Left lung (tissue), 14 donors: ENCODE measurements at places on chromosomes 7 and 10. TPM values are rescaled to one million over a fixed set of nuclear protein-coding genes. Genes with fewer than 3 reads are reported as not detected.

Gene XPNPEP1
- 93.6 TPM for polyA plus RNA-seq

Gene RAPGEF5
- 89.4 TPM for polyA plus RNA-seq

Gene RAB19
- polyA plus RNA-seq = 2.0 TPM

Gene ITGB8
- polyA plus RNA-seq = 6.2 TPM

Gene ZNF853
- 17.5 TPM for polyA plus RNA-seq

Gene KCND2
- polyA plus RNA-seq = 0.70 TPM

DNA sequence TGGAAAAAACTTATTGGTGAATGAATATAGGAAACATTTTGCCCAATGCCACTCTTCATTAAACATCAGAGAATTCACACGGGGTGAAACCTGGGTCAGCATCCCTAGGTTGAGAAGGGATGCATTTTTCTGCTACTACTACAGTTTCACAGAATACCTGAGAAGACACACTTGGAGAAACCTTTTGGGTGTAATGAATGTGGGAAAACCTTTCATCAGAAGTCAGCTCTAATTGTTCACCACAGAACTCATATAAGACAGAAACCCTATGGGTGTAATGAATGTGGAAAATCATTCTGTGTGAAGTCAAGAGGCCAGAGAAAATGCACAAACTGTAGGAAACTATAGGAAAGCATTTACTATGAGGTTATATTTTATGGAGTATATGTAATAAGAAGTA lies 24.9 kb downstream of the ZNF37A start:
- no peak for DNase-seq
- H3K4me1 ChIP-seq = no peaks in the 10 kb centered on the region
- H3K4me3 ChIP-seq = no peak overlapping the region
- peaks cover 4% of the 10 kb centered on the region for H3K36me3 ChIP-seq
- H3K27me3 ChIP-seq = no peaks in the 10 kb centered on the region
- no peak overlapping the region for H3K27ac ChIP-seq

GRCh38 chr10:75355706-75356105 lies 45.9 kb downstream of the ZNF503 start:
- no peak overlapping the region for H3K4me3 ChIP-seq
- H3K27me3 ChIP-seq = no peaks in the 10 kb centered on the region
- no peak for DNase-seq
- no peaks in the 10 kb centered on the region for H3K4me1 ChIP-seq
- H3K36me3 ChIP-seq = no peaks in the 10 kb centered on the region

- no peak for DNase-seq
- H3K4me3 ChIP-seq = no peak overlapping the region
- no peaks in the 10 kb centered on the region for H3K27me3 ChIP-seq
- no peak overlapping the region for H3K27ac ChIP-seq
- no peaks in the 10 kb centered on the region for H3K4me1 ChIP-seq
Measured at GRCh38 chr10:10996966-10997620, 20.6 kb upstream of the CELF2 start.

DNA sequence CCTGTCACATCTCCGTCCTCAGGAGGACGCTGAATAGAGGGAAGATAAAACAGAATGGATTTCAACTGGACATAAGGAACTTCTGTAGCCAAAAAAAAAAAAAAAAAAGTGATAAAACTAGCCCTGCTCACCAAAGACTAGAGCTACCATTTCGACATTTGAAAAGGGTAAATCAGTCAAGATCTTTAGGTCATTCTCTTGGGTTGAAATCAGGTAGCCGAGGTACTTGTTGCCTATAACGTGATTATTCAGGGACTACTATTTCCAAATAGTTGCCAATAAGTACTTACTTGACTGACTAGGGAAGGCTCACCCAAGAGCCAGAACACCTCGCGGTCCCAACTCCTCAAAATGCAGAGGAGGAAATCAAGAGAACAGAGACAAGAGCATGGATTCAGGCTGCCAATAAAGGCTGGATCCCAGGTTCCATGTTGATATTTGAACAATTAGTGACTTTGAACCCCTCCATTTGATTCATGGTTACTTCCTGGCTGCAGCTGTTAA lies 2.0 kb downstream of the RHEB start:
- H3K4me3 ChIP-seq = peak overlapping the region; percentile 74
- no peak for DNase-seq
- peak overlapping the region; percentile 98 for H3K27ac ChIP-seq
- H3K4me1 ChIP-seq = peaks cover 64% of the 10 kb centered on the region
- no peaks in the 10 kb centered on the region for H3K36me3 ChIP-seq

GRCh38 chr10:116785867-116786266 lies 43.5 kb upstream of the HSPA12A start:
- H3K4me3 ChIP-seq = no peak overlapping the region
- no peak overlapping the region for H3K27ac ChIP-seq
- no peaks in the 10 kb centered on the region for H3K36me3 ChIP-seq
- H3K4me1 ChIP-seq = peaks cover 5% of the 10 kb centered on the region

DNA sequence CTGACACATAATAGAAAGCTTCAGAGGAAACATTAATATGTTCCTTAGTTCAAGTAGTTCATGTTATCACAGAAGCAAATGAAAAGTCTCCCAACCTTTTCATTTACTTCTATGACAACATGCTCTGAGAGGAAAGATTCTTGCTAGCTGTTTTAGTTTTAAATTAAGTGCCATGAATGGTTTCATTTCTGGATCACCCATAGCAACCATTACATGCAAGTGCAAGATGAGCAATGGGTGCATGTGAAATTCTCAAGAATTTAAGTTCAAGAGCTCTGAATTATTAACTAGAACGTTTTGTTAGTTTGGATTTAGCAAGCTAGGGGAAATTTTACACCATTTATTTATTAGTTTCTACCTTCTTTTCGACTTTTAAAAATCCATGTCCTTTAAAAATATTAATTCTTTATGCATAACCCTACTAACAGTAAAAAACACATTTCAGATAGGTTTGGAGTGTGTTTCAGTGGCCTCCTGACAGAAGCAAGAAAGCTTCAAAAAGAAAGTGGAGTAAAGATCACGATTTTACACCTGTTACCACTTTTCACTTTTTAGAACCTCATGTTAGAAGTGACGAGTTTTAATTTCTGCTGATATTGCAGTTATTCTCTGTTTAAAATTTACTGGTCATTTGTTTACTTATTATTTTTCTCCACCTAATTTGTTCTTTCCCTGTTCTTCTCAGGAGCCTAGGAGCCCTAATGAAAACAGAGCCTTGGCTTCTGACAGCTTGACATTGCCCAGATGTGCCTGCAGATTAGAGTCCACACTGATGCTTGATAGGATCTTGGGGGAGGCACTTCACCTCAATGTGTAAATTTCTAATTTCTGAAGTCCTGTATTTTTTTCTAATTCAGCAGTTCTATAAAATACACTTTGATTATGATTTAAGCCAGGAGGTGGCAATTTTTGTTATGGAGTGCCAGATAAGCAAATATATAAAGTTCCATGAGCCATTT lies 995.3 kb upstream of the PHF14 start:
- H3K4me1 ChIP-seq = no peaks in the 10 kb centered on the region
- DNase-seq = no peak
- H3K27me3 ChIP-seq = no peaks in the 10 kb centered on the region
- no peak overlapping the region for H3K27ac ChIP-seq
- no peaks in the 10 kb centered on the region for H3K36me3 ChIP-seq

DNA sequence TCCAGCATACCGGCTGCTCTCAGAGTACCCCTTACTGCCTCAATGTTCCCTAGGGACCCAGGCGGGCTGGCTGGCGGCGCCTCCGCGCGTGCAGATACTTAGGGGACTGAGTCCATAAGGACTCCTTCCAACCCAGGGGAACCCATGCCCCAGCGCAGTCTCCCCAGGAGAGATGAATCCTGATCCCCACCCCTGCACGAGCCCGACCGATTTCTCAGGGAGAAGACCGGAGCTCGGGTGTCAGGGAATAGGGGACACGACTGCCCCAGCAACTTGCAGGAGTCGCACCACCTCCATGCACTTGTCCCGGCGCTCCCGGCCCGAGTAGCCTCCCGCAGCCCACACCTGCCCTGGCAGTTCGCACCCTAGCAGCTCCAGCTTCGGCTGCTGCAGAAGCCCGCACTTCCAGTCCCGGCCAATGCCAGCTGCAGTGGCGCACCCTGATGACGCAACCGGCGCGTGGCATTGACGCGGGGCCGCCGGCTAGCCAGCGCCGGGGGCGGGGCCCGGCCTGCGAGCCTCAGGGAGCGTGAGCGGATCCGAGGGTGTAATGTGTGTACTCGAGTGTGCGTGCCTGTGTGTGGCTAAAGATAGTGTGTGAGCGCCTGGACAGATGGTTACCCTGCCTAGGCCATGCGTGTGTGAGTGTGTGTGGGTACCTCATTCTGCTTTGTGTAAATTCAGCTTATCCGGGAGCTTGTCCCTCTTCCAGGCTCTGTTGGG lies at the start of gene GPAM:
GPAM (minus strand) TSS at position 437 of the 723 bp plus-strand sequence. CDS start 1,981 bp downstream, outside the sequence.
- peaks cover 8% of the 10 kb centered on the region for H3K4me1 ChIP-seq
- peak within 1 kb of the TSS; percentile 68 for H3K27ac ChIP-seq
- peaks cover 17% of the 10 kb centered on the region for H3K36me3 ChIP-seq
- H3K4me3 ChIP-seq = peak within 1 kb of the TSS; percentile 85
- no peaks in the 10 kb centered on the region for H3K27me3 ChIP-seq
- peak; percentile 95 for DNase-seq

- no peak overlapping the region for H3K4me3 ChIP-seq
- H3K4me1 ChIP-seq = peaks cover 14% of the 10 kb centered on the region
- no peaks in the 10 kb centered on the region for H3K36me3 ChIP-seq
Measured at GRCh38 chr7:101172854-101173751, 7.0 kb downstream of the NAT16 start.

DNA sequence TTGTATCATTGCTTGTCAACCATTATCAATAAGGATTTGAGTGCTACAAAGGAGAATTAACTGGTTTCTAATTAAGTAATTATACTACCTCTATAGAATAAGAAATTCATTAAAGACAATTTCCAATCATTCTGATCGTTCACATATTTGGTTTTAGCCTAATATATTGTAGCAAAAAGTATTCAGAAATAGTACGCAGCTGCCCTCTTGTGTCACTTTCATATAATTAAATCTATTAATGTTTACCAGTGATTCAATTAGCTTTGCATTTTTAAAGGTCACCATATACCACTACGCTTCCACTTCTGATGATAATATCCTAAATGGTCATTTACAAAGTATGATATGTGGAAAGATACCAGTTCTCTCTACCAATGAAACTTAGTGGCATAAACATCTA lies 128.3 kb downstream of the NEBL start:
- no peak overlapping the region for H3K4me3 ChIP-seq
- H3K27me3 ChIP-seq = no peaks in the 10 kb centered on the region
- DNase-seq = peak; percentile 60
- no peaks in the 10 kb centered on the region for H3K4me1 ChIP-seq
- H3K36me3 ChIP-seq = no peaks in the 10 kb centered on the region

GRCh38 chr7:13144673-13145072 lies 457.2 kb downstream of the ARL4A start:
- no peak overlapping the region for H3K4me3 ChIP-seq
- no peaks in the 10 kb centered on the region for H3K4me1 ChIP-seq
- DNase-seq = no peak
- H3K27me3 ChIP-seq = no peaks in the 10 kb centered on the region
- no peaks in the 10 kb centered on the region for H3K36me3 ChIP-seq
- no peak overlapping the region for H3K27ac ChIP-seq

DNA sequence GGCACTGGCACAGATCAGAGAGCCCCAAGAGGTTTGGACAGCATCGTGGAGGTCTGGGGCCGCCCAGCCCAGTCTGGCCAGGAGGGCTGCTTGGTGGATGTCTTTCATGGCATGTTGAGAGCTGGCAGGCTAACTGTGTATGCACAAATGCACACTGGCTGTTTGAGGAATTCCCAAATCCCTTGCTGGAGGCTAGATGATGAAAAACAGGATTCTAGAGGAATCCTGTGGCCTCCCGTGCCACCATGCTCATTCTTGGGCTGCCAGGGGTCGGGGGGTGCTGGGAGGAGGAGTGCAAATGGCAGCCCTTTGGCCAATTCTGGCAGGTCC lies 26.5 kb downstream of the LEP start:
- H3K27me3 ChIP-seq = peaks cover 24% of the 10 kb centered on the region
- H3K27ac ChIP-seq = no peak overlapping the region
- no peaks in the 10 kb centered on the region for H3K4me1 ChIP-seq
- no peaks in the 10 kb centered on the region for H3K36me3 ChIP-seq

- no peak overlapping the region for H3K27ac ChIP-seq
- no peaks in the 10 kb centered on the region for H3K4me1 ChIP-seq
Measured at GRCh38 chr7:151863386-151864079, 13.4 kb downstream of the PRKAG2 start.

DNA sequence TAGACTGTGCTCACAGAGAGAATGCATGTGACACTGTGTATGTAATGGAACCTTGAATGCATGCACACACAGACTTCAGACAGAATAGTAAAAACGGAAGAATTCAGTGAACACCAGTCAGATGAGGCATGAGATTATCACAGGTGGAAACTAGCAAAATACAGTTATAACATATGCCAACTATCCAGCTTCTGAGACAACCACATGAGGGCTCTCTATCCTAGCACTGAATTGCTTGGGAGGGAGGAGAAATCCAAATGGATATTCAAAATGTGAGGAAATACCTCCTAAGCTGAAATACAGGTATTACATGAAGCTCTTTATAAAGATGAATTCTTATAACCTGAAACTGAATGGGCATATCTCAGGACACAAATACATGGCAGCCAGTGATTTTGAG lies 30.6 kb downstream of the GARS1 start:
- no peaks in the 10 kb centered on the region for H3K4me1 ChIP-seq
- no peak for DNase-seq

DNA sequence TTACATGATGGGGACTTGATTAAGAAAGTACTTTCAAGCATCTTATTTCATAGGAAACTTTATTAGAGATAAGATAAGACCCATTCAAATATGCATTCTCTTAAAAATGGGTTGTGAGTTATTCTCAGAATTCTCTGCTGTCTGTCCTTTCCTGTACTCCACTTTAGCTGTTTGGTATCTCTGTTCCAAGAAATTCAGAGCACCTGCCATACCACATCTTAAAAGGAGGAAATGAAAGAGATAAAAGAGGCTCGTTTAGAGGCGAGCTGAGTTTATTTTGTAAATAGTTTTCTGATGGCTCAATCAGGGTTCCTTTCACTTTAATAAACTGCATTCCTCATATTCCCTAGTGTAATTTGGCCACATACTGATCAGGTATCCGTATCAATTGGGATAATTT lies 87.2 kb downstream of the MDFIC start:
- no peaks in the 10 kb centered on the region for H3K27me3 ChIP-seq
- DNase-seq = no peak
- H3K4me3 ChIP-seq = no peak overlapping the region
- H3K4me1 ChIP-seq = peaks cover 13% of the 10 kb centered on the region
- H3K27ac ChIP-seq = peak overlapping the region; percentile 39
- H3K36me3 ChIP-seq = no peaks in the 10 kb centered on the region

DNA sequence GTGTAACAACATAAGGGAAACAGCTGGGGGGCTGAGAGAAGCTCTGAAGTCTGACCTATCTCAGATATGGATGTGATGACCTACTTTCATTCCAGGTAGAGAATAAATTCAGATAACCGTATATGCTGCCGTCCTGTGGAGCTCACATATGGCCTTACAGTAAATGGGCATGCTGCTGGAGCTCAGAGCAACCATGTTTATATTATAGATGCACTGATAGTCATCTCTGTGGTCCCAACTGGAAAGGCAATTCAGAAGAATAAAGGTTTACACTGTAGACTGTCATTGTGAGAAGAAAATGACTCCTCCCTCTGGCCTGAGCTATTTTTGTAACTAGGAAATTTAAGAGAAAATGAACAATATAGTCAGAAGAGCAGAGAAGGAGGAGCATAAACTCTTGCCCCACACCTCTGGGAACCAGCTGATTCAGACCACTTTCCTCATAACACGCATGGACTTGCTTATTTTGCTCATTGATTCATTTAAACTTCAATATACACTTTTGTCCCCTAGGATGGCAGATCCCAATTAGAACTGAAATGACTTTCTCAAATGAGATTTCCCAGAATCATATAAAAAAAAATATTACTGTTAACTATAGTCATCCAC lies 69.9 kb upstream of the NXPH1 start:
- H3K4me3 ChIP-seq = no peak overlapping the region
- no peaks in the 10 kb centered on the region for H3K4me1 ChIP-seq
- no peak overlapping the region for H3K27ac ChIP-seq
- no peak for DNase-seq
